Right cardiac atrium (tissue), 5 donors: ENCODE measurements at places on chromosomes 1 and 21.
A peak's percentile ranks its signal among the peaks of the same experiment; 100 is the strongest.

DNA sequence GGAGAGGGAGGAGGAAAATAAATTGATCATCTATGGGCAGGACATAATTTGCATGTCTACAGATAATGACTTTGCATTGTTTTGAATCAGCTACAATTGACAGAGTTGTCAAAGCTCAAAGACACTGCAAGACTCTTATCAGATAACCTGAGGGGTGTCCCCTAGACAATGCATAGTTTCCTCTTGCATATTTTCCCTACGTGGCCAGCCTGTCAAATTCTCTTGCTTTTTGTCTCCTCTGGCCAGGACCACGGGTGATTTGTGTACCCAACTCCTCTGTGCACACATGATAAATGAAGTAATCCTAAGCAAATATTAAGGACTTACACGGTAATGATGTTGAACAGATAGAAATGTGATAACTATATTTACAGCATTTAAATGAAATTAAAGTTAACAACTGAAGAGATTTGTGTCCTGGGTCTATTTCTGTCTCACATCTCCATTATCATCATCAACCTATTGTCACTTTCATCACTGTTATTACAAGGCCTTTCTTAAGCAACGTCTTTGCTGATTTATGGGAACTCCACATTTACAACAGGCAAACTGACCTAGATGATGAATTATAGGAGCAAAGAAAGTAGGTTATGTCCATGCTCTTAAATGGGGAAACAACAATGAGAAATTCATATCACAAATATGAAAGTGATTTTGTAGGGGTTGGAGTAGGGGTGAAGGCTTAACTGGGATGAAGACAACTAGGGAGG, 18.8 kb downstream of the BATF3 start:
- no peak for DNase-seq

DNA sequence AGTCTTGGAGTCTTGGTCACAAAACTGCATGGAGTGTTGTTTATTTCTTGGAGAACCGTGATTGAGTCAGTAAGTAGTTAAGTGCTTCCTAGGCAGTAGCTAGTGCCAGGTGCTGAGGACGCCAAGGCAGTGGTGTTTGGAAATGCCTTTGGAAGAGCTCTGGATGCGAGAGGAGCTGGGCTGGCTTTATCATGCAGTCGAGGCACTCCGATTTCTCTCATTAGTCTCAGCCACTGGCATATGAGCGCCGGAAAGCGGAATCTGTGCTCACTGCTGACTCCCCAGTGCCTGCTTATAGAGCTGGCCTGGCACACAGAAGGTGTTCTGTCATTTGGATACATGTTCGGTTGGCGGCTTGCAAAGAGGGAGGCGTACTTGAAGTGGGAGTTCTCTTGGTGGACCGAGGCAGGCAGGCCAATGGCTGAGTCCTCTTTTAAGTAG, 3.6 kb downstream of the TENT5C start:
- DNase-seq = peak; percentile 81

DNA sequence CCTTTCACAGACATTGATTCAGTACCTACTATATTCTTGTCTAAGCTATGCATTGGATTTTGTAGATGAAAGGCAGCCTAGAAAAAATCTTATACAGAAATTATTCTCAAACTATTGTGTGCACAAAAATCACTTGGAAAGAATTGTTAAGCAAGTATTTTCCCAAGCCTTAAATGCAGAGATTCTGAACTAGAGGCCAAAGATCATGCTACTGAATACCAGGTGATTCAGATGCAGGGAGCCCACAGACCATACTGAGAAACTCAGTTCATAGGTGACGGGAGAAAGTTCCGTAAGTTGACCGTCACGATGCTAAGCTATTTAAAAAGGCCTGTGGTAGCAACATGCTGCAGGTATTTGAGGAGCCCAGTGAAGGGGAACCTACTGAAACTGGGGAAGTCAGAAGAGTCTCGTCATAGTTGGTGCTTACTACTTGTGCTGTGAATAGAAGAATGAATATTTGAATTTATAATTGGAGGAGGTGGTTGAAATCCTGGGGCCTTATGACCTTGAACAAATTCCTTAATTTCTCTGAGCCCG, 150.8 kb downstream of the NFIA start:
- no peak for DNase-seq

DNA sequence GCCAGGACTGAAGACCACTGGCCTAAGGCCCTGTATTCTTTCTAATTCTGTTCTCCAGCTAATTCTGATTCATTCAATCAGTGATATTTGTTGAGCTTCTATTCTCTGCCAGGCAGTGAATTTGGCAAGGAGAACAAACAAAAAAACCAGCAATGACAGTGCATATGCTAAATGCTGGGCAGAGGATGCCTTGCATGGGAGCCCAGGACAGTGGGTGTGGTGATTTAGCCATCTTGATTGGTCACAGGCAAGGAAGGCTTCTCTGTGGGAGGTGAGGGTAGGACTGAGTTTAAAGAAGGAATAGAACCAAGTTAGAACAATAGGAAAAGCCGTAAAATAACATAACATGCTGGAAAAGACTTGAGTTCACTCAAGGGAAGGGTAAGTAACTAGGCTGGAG, 9.2 kb upstream of the CPT2 start:
- no peak for DNase-seq

- DNase-seq = no peak
Measured at GRCh38 chr1:235646463-235646862, 3.1 kb downstream of the GNG4 start.

DNA sequence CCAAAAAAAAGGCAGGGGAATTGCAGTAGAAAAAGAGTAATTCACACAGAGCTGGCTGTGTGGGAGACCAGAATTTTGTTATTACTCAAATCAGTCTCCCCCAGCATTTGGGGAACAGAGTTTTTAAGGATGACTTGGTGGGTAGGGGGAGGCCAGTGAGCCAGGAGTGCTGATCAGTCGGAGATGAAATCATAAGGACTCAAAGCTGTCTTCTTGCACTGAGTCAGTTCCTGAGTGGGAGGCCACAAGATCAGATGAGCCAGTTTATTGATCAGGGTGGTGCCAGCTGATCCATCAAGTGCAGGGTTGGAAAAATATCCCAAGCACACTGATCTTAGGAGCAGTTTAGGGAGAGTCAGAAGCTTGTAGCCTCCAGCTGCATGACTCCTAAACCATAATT, 23.7 kb upstream of the EDARADD start:
- DNase-seq = no peak

- no peak for DNase-seq
Measured at GRCh38 chr1:153805042-153805745, 30.0 kb downstream of the SLC27A3 start.

DNA sequence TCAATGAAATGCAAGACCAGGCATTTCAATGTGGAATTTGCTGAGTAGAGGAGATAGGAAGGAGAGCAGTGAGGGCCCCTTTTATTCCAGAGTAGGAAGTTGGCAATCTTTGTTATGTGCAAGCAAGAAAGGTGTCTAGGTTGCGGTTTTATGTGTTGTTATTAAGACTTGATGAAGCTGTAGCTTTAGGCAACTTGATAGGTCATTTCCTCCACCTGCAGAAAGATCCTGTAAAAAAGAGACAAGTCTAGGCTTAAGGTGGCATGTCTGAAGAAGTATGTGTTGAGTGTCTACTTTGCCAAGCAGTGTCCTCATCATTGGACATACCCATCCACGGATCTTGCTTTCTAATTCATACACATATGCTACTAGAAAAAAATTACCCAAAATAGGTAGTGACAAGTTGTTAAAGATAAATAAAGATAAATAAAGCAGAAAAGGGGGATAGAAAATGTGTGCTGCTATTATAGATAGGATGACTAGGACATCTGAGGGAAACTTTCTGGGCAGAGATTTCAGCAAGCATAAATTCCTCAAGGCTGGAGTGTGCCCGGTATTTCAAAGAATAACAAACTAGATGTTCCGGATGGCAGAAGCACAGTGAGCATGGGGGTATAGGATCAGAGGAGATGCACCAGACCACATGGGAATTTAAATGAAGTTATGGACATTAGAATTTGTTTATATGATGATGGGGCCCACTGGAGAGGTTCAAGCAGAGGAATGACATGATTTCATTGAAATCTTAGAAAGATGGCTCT, 335.0 kb downstream of the TGFB2 start:
- no peak for DNase-seq

- DNase-seq = no peak
Measured at GRCh38 chr1:19346026-19346425, 33.9 kb downstream of the SLC66A1 start.

GRCh38 chr1:43267291-43267805, 2.4 kb upstream of the TMEM125 start:
- DNase-seq = no peak

- DNase-seq = no peak
Measured at GRCh38 chr1:244092964-244093638, 42.0 kb downstream of the ZBTB18 start.

DNA sequence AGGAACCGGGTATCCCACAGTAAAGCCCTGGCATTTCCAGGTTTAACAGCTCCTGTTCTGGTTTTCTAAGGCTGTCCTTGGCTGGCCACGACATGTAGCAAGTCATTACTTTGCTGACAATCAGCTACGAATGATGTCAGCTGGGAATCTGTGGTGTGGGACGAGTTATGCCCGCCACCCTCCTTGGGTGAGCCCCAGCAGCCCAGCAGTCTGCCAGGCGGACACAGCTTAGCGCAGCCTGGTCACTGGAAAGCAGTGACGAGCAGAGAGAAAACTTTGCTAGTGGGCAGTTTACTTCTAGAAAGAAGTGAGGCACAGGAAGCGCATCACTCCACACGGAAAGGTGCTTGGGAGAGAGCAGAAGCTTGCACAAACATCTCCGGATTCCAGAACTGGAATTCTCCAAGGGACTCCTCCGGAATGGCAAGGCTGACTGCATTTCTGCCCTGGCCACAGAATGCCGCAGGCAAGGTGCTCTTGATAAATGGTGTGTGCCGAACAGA, 15.5 kb upstream of the ZNF436 start:
- no peak for DNase-seq

- peak; percentile 53 for DNase-seq
Measured at GRCh38 chr1:226634611-226635246, 86.2 kb downstream of the STUM start.

- no peak for DNase-seq
Measured at GRCh38 chr21:26388731-26389231, 184.3 kb downstream of the CYYR1 start.

DNA sequence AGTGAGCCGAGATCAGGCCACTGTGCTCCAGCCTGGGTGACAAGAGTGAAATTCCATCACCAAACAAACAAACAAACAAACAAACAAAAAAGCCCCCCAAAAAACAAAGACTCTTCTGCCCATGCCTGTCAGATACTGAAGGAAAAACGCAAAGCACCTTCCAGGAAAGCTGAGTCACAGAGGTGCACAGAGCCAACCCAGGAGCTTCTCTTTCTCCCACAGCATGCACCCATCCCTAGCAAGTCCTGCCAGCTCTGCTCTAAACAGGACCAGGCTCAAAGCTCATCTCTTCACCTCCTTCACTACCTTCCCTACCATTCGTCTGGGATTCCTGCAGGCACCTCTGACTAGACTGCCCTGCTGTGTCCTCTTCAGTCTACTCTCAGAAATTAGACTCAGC, 46.5 kb downstream of the ETS2 start:
- DNase-seq = no peak

DNA sequence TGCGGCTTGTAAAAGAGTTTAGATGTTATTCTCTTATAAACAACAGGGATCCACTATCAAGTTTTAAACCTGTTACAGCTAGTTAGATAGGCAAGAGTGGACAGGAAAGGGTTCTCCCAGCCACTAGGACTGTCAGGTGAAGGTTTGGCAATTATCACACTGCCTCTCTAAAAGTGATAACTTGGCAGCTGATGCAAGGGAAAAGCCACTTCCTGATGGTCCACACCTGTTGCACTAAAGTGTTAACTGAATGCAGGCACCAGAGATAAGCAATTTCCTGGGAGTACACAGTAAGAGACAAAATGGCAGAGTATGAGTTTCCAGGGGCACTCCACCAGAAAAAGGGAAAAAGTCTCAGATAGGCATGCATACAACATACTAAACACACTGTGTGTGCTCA, 99.4 kb downstream of the VAV3 start:
- no peak for DNase-seq

- DNase-seq = no peak
Measured at GRCh38 chr1:40880813-40881549, 18.8 kb upstream of the CITED4 start.

- DNase-seq = no peak
Measured at GRCh38 chr1:147189514-147189913, 17.2 kb upstream of the PRKAB2 start.

DNA sequence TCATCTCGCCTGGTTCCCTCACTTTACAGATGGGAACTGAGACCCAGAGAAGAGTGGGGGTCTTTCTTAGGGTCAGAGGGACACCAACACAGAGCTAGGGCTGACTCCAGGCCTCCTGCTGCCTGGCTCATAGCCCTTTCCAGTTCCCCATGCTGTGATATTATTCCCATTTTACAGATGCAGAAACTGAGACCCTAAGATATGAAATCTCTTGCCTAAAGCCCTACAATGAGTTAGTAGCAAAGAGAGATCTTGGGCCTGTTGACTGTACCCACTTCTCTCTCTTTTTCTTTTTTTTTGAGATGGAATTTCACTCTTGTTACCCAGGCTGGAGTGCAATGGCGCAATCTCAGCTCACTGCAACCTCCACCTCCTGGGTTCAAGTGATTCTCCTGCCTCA, 49.9 kb downstream of the SLC9A1 start:
- no peak for DNase-seq
